ENCODE measurements at places on chromosomes 5 and 9.

- DNase-seq: no peak
Measured at GRCh38 chr5:150734579-150735384, 24.0 kb downstream of the DCTN4 start.

DNA sequence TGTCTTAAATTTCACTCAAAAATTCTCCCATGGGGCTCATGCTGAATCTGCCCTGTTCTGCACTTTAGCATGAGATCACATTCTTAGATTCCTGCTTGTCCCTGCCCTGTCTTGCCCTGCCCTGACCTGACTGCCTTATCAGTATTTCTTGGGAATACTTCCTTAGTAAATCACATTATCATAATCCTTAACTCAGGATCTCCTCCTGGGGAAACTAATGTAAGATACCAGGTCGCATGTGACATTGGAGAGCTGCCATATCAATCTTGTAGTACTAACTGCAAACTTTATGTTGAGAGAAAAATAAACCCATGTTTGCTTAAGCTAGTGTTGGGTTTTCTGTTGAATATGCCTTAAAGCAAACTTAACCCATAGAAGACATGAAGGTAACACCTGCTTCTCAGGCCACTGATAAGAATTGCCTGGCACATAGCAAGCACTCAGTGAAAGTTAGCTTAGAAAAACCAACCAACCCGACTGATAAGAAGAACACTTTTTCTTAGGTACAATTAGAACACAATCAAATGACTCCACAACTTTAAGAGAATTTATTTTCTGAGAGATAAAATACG lies 53.3 kb downstream of the IL33 start:
- DNase-seq: no peak

GRCh38 chr5:119370486-119370885 lies 14.7 kb downstream of the TNFAIP8 start:
- DNase-seq: no peak

- DNase-seq: no peak
Measured at GRCh38 chr9:135474915-135475314, 4.7 kb upstream of the PPP1R26 start.

GRCh38 chr5:66981266-66982055 lies 215.1 kb downstream of the CD180 start:
- no peak for DNase-seq

DNA sequence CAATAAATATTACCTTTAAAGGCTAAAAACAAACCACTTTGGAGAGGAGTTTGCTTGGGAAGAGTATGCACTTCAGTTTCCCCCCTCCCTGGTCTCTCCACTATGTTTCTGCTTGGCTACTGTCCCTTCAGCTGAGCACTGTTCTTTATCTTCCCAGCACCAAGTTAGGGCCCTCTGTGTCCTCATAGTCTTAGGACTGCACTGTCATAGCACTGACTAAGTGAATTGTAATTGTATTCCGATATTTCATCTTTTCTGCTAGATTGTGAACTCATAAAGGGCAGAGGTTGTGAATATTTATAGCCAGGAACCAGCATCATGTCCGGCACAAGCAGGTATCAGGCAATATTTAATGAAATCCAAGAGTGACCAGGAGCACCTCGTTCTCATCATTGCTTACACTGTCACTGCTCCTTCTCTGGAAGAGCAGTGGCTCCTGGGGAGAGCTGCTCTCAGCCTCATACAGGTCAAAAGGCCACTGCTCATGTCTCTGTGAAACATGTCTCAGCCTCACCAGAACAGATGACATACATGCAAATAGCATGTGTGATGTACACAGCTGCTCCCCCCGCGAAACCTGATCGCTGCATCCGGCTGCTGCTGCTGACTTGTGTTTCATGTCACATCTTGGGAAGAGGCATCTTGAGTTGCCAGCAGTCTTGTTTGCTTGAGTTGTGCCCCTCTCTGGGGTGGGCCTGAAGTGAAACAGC lies 279.7 kb upstream of the MSX2 start:
- DNase-seq: no peak

DNA sequence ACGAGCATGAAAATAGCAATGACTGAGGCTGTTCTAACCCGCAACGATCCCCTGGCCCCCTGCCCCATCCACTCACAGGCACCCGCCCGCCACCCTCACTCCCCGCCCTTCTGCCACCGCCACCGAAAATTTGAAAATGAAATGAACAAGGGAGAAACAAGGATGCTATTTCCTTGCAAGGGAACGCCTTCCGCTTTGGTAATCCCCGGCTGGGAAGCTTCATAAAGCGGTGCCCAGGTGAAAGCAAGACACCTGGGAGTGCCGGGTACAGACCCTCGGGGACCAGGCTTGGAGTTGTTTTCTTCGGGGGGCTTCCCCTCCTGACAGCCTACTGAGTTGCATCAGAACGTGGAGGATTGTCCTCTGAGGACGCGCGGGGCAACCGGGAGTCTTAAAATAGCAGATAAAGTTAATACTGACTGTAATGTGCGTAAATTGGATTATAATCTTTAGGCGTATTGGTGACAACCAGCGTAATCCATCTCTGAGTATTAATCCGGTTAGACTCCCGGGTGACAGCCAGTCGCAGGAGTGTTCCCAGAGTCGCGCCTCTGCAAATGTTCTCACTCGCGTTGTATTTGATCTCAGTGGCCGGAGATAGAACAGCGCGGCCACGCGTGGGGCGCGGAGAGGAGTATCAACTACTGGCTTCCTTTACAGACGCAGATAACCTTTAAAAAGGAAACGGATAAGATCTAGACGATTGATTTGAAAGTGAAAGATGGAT lies 885 bp upstream of the MLLT3 start:
- DNase-seq: no peak

- DNase-seq: no peak
Measured at GRCh38 chr9:92534674-92535073, 1.1 kb downstream of the ECM2 start.

DNA sequence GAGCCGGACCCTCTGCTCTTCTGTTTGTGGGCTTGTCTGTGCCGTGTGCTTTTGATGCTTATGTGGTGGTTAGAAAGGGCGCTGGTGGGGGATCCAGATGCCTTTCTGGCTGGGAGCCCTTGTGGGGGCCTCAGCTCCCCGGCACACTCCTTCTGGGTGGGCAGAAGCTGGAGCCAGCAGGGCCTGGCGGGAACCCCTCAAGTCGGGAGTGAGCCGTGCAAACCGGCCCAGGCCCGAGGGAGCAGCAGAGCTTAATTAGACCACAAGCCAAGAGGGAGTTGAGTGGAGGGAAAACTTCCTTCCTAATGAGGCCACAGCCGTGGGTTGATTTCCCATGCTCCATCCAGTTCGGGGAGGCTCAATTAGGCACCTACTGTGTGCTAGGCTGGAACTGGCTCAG lies 76.0 kb upstream of the RNU6ATAC start:
- DNase-seq: no peak

GRCh38 chr5:57412680-57413079 lies 69.9 kb downstream of the ACTBL2 start:
- DNase-seq: no peak

GRCh38 chr5:67730917-67731474 lies 484.6 kb upstream of the PIK3R1 start:
- DNase-seq: no peak

DNA sequence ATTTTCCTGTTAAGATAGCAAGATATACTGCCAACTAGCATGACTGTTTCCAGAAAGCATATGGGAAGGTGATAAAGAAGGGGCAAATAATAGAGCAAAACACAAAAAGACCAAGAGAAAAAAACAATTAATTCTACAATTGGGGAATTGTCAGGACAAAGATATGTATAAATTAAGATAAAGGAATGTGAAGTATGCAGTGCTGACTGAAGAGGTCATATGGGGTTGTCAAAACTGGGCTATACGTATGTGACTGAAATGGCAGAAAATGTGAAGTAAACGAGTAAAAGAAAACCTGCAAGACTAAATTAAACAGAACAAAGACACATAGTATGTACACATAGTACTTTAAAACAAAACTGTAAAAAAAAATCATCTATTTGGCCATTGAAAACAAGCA lies 222.3 kb downstream of the ARL15 start:
- no peak for DNase-seq

GRCh38 chr9:31637265-31637664 lies 747.2 kb upstream of the ACO1 start:
- no peak for DNase-seq

DNA sequence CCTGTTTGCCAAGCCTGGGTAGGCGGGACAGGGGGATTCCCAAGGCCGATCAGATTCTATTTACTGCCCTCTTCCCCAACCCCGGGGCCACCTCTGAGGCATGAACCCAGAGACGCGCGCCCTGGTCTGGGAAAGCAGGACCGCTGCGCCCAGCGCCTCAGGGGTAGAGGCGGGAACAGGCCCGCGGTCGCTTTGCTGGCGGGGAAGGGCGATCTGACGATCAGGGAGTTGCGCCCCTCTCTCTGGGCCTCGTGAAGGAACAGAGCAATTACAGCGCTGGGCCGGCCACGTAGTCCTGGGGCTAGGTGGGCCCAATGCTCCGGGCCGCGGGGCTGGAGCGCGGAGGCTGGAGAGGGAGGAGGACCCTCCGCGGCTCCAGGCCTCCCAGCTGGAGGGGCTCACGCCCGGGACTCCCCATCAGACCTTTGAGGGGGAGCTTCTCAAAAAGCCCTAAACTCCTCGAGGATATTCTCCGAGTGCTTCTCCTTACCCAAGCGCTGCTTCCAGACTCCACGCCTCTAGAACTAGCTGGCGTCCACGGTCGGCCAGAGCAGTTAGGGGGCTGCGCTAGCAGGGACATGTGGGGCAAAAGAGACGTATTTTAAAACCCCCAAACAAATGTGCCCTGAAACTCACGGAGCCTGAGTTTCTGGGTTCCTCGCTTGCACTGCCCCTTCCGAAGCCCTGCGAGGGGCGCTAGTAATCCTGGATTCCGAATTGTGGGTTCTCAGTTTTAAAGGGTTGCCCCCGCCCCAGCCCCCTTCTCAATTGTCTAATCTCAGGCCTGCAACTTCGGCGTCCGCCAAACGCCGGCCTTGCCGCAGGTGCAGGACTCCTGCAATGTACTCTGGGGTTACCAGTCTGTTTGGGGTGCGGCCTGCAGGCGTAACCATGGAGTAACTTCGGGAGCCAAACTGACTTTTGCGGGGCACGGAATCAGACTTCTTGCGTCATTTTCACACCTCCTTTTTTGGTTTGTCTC lies 57.6 kb downstream of the TMEM174 start:
- DNase-seq: no peak

- no peak for DNase-seq
Measured at GRCh38 chr5:111618623-111619271, 106.4 kb upstream of the STARD4 start.

- DNase-seq: no peak
Measured at GRCh38 chr9:3698076-3698475, 172.3 kb upstream of the RFX3 start.

GRCh38 chr5:137374110-137374714 lies 124.9 kb downstream of the SPOCK1 start:
- no peak for DNase-seq

DNA sequence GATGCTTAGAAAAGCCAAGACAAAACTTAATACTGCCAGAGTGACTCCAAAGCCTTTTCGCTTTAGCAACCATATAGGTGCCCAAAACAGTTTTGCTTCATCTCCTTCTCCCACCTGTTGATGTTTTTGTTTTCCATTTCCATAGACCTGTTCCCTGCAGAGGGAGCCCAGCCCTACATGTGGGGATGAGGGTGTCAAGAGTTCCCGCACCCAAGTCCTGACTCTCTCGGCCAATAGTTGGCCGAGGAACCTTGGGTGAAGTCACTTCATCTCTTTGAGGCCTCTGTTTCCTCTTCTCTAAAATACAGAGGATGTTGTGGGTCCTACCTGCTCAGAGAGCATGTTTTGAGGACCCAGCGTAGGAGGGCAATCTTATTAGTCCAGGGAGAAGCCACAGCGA lies 38.5 kb upstream of the LCP2 start:
- DNase-seq: no peak

DNA sequence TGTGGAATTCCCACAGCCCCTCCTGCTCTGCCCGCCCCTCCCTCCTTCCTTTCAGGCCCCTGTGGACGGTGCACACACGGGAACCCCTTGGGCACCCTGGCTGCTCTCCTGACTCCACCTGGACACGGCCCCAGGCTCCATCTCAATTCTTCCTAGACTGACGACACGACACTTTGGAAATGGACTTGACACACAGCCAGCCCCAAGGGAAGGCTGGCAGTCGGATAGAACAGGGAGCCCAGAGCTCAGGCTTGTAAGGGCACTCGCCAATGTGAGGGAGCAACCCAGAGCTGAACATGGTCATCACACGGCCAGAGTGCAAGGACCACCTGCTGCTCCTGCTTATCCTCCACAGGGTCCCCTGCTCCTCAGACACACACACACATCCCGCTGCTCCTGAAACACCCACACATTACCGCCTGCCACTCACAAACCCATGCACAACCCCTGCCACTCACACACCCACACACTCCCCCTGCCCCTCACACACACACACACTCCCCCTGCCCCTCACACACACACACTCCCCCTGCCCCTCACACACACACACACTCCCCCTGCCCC lies 8.9 kb downstream of the SLC9A3 start:
- DNase-seq: no peak

- DNase-seq: no peak
Measured at GRCh38 chr9:69115621-69116020, 58.5 kb upstream of the TJP2 start.

DNA sequence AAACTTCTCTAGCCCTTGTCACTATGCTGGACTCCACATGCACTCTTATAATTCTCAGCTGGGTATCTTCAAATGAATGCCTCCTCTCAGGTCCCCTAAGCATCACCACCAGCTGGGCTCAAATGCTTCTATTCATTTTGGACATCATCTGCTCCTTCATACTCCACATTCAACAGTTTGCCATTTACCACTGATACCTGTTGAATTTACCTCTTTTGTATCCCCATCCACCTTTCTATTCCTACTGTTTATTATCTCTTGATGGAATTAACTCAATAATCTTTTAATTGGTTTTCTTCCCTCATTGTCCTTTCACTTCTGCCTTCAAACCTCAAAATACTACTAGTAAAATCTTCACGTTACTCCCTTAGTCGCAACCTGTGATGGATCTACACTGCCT lies 14.5 kb downstream of the RANBP6 start:
- no peak for DNase-seq

GRCh38 chr5:133246376-133247150 lies 194.8 kb downstream of the HSPA4 start:
- DNase-seq: no peak

GRCh38 chr5:106241409-106241808 lies 1429.3 kb downstream of the EFNA5 start:
- DNase-seq: no peak

DNA sequence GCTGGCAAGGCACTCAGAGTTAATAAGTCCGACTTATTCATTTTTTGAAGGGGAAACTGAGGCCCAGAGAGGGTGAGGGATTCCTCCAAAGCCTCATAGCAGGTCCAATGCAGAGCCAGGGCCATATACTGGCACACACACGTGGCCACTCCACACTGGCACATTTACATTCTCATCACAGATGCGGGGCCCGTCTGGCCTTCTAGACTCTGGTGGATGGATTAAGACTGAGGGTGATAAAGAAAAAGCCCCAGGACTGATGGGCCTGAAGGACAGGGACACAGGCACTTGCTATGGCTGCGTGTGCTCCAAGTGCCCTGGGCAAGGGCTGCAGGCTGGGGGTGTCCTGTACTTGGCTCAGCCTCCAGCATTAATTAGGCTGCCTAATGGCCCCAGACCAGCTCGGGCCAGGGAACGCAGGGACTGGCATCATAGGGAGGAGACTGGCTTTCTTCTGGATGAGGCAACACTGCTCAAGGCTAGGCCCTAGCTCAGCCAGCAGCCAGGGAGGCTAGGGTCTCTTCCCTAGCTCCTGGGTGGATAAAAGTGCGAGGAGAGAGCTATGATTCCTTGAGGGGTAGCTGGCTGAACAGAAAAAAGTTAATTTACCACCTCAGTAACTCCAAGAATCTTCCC lies 28.5 kb upstream of the CSF1R start:
- DNase-seq: no peak

GRCh38 chr9:117300371-117301110 lies 114.3 kb downstream of the ASTN2 start:
- DNase-seq: no peak

Measured in activated CD8-positive, alpha-beta memory T cell treated with anti-CD3 and anti-CD28 coated beads for 4 hours (primary cell).